ENCODE measurements at places on chromosomes 2 and 18. TPM values are rescaled to one million over a fixed set of nuclear protein-coding genes. Genes with fewer than 3 reads are reported as not detected.

The ATP6V1B1 gene
- polyA plus RNA-seq, result not detected

The PGAP1 gene
- 0.56 TPM for polyA plus RNA-seq

The IL1A gene
- not detected for polyA plus RNA-seq

The RAB6C gene
- not detected for polyA plus RNA-seq

The FSIP2 gene
- not detected for polyA plus RNA-seq

The RAD51AP2 gene
- not detected for polyA plus RNA-seq

Measured in IgD-negative memory B cell (primary cell).